ENCODE measurements at places on chromosomes 5 and 9. TPM values are rescaled to one million over a fixed set of nuclear protein-coding genes. Genes with fewer than 3 reads are reported as not detected.

PCDHA7 gene
- total RNA-seq: 0.13 TPM

RMRP gene
- 194,626 TPM for total RNA-seq

GOLM1 gene
- total RNA-seq: 21.2 TPM

DNA sequence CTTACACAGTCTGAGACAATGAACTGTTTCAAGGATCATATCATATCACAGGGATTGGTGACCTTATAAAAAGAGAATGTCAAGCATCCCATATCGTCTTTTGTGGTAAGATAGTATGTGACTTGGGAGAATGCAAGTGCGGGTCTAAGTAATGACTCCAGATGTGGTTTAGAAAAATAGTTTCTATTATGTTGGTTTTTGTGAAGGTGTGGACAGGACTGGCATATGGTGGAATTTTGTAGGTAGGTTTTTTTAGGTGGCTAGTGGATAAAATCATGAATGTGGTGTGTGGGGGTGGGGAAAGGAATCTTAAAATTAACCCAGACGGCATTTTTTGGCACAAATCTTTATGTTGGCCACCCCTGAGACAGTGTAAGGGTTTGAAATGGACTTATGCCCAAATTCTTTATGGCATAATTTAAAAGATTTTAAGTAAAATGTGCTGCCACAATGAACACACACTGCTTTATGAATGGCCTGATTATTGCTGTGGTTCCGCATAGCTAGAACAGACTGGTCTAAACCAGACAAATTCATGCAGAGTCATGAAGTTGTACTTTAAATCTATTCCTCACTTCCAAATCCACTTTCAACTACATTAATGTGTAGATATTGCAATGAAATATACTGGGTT lies 204.8 kb upstream of the HAPLN1 start:
- no peak for DNase-seq

GMCL2 gene
- total RNA-seq: not detected

IFNA21 gene
- total RNA-seq: not detected

PTTG1 gene
- total RNA-seq: 47.0 TPM

DNA sequence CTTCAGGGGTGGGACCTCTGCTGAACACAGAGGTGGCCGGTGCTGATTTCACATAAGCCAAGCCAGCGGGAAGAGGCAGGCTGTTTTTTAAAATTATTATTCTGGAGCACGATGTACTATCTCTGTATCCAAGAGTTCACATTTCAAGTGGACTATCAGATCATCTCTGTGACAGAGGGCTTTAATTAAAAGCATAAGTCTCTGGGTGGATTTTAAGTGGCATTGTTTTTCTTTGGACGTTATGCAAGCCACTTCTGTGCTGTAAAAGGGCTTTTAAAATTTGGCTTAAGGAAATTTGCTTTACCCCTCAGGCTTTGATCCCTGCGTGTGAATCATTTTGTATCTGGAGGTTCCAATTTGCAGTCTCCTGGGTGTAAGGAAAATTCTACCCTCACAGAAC lies 124.7 kb downstream of the PALM2AKAP2 start:
- no peak for DNase-seq

DCANP1 gene
- total RNA-seq: not detected

- DNase-seq: no peak
Measured at GRCh38 chr5:981456-981855, 27.1 kb upstream of the NKD2 start.

DNA sequence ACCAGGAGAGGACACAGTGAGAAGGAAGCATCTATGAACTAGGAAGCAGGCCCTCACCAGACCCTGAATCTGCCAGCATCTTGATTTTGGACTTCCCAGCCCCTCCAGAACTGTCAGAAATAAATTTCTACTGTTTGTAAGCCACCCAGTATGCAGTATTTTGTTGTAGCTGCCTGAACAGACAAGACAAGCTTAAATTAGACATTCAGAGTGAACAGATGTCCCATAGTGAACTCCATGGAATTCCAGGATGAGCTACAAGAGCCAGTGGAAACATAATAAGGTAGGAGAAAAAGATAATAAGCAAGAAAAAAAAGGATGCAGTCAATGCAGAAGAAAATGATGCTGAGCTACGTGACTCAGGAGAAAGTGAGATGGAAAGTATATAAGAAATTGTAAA lies 47.8 kb upstream of the MAMDC2 start:
- no peak for DNase-seq

GRCh38 chr9:131545003-131545785 lies at the start of gene PRRT1B:
Gene PRRT1B (plus strand): TSS chr9:131545523. CDS start chr9:131545616, 93 bp downstream.
- DNase-seq: no peak

DNA sequence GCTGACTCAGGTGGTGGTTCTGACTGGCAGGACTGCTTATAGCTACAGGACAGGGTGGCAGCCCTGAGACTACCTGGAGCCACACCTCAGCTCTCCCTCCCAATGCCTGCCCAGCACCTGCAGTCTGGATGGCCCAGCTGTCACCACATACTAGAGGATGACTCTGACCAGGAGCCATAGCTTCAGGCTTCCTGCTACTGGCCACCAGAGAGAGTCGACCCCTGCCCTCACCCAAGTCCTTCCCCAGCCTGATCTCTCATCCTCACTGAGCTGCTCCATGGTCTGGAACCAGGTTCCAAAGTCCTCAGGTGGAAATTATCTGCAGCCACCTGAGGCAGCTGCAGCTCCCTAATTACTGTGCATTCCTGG lies 25.6 kb upstream of the TDRD7 start:
- no peak for DNase-seq

ABLIM3 gene
- 19.5 TPM for total RNA-seq

IFNA13 gene
- not detected for total RNA-seq

GRCh38 chr9:15086778-15087324 lies 176.6 kb upstream of the FREM1 start:
- DNase-seq: no peak

- DNase-seq: no peak
Measured at GRCh38 chr9:73260506-73260905, 108.8 kb downstream of the ANXA1 start.

CAPSL gene
- total RNA-seq: not detected

DNA sequence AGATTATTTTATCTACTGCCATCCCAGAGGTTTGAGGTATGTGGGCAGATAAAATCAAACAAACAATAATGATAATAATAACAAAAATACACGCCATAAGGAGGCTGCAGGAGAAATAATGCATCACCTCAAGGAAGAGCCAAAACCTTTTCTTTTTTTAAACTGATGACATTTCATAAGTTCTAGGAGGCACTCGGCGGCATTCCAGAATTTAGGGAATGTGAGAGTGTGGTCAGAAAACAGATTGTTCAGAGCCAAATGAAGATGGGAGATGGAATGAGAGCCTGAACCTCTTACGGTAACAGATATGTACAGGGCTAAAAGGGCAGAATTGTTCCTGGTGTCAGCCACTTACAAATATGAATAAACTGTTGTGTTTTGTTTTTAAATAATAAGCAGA lies 615.0 kb upstream of the CHD1 start:
- DNase-seq: no peak

- DNase-seq: no peak
Measured at GRCh38 chr9:35717132-35717870, 14.7 kb downstream of the TLN1 start.

DNA sequence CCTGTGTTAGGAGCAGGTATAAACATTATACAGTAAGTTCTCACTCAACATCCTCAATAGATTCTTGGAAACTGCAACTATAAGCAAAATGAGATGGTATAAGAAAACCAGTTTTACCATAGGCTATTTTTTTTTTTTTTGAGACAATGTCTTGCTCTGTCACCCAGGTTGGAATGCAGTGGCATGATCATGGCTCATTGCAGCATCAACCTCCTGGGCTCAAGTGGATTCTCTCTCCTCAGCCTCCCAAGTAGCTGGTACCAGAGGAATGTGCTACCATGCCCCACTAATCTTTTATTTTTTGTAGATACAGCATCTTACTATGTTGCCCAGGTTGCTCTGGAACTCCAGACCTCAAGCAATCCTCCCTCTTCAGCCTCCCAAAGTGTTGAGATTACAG lies 50.1 kb upstream of the ADRB2 start:
- DNase-seq: no peak

IL4 gene
- total RNA-seq: not detected

CCDC192 gene
- total RNA-seq: not detected

DNA sequence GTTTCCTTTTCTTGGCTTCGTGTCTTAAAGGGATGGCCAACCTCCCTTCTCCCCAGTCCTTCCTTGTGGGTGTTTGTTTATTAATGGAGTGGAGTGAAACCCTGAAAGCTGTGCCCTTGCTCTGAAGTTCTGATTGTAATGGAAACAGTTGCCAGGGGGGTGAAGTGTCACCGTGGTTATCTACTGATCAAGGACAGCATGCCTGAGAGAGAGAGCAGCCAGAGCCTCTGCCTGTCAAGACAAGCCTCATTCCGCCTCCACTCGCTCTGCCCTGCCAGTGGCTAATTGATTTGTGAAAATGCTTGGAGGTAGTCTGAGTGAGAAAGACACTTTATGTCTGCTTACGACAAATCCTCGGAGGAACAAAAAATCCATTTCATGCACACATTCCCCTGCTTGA lies 143.7 kb upstream of the SLC30A5 start:
- no peak for DNase-seq

MYMK gene
- total RNA-seq: not detected

DNA sequence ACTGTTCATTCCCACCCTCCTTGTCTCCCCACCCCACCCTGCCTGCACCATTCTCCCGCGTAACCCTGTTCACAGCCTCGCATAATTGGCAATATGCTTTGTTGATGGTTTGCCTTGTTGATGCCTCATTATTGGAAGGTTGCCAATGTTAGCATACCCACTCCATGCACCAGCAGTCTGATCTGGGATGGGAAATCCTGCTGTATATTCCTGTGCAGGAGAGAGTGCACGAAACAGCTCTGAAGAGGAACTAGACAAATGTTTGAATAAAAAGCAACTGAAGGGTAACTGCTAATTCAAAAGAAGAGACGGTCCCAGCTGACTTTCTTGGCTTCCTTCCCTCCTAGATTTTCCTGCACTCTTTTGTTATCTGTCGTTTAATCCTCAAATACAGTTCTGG lies 271.7 kb upstream of the TLE4 start:
- DNase-seq: no peak

DNA sequence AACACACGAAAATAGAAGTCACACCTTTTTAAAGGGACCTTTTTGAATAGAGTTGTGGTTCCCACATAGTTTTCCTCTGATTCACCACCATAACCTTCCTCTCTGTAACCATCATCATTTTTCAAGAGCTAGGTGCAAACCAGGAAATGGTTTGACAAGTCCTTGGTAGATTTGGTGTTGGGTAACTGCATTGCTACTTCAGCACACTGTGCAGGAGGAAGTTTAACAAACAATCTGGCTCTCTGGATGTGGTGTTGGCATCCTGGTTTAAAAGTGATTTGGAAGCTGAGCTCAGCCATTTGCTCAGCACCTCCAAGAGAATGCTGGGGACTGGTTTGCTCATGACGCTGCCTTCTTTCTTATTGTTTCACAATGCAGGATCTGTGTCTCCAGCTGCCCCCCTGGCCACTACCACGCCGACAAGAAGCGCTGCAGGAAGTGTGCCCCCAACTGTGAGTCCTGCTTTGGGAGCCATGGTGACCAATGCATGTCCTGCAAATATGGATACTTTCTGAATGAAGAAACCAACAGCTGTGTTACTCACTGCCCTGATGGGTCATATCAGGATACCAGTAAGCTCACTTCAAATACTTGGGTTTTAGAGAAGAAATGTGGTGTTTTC lies 213.1 kb downstream of the RFK start:
- no peak for DNase-seq

DNA sequence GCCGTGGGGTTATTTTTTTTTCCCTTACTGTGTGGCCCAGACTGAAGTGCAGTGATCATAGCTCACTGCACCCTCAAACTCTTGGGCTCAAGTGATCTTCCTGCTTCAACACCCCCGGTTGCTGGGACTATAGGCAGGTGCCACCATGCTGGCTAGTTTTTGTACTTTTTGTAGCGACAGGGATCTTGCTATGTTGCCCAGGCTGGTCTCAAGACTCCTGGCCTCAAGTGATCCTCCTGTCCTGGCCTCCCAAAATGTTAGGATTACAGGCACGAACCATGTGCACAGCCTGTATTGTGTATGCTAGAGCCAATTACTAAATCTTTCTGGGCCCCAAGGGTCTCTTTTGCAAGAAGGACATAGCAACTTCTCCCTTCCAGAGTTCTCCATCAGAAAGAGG lies 23.1 kb downstream of the GALNT10 start:
- DNase-seq: no peak

- no peak for DNase-seq
Measured at GRCh38 chr9:17075146-17075757, 59.6 kb upstream of the CNTLN start.

DNA sequence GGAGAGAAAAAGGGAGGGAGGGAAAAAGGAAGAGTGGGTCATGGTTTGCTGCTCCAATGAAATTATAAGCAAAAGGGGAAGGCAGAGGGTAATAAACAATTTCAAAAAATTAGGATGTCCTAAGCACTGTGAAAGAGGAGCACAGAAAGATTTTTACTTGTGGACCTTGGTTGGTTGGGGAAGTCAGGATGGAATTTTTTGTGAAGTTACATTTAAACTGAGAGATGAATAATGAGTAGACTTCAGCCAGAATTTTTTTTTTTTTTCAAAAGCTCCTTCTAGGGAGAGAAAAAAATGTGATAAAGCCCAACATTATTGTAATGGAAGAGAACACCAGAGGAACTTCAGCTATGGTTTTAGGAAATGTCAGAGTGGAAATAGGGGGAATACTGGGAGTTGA lies 515.9 kb upstream of the PAPPA start:
- DNase-seq: no peak

SPATA31A5 gene
- total RNA-seq: not detected

DNA sequence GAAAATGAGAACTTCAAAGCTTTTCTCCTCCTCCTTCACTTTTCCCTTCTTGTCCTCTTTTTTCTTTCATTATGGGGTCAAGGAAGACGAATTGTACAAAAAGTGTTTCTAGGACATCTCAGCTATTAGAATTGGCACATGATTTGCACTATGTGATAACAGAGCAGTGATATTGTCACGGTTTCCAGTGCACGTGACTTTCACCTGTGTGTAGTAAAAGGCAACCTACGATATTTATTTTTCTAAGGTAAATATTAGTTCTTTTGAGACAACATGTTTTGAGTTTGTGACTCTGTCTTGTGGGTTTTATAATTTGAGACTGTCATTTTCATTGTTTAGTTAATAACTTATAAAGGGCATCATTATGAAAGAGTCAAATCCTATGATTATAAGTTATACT lies 213.1 kb downstream of the PSAT1 start:
- DNase-seq: no peak

DNA sequence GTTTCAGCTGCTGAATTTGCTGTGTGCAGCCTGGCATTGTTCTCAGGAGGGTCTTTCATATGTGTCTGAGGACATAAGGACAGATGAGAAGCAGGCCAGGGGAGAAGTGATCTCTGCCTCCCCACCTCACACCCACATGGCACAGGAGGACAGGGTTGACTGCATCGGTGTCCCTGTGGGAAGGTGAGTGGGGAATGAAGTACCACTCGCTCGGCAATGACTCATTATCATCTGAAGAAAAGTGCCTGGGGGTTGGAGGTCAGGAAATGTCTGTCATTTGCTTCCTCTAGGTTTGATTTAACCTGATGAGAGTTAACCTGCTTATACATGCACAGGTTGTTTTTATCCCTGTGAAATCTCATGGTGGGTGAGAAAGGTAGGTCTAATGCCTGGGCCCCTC lies 195.0 kb downstream of the GADD45G start:
- DNase-seq: no peak

All from dermis microvascular lymphatic vessel endothelial cell (primary cell).